ENCODE measurements at places on chromosomes 2 and 18.
A peak's percentile ranks its signal among the peaks of the same experiment; 100 is the strongest.

- peak; percentile 54 for DNase-seq
Measured at GRCh38 chr2:18399601-18400000, 160.9 kb downstream of the RDH14 start.

DNA sequence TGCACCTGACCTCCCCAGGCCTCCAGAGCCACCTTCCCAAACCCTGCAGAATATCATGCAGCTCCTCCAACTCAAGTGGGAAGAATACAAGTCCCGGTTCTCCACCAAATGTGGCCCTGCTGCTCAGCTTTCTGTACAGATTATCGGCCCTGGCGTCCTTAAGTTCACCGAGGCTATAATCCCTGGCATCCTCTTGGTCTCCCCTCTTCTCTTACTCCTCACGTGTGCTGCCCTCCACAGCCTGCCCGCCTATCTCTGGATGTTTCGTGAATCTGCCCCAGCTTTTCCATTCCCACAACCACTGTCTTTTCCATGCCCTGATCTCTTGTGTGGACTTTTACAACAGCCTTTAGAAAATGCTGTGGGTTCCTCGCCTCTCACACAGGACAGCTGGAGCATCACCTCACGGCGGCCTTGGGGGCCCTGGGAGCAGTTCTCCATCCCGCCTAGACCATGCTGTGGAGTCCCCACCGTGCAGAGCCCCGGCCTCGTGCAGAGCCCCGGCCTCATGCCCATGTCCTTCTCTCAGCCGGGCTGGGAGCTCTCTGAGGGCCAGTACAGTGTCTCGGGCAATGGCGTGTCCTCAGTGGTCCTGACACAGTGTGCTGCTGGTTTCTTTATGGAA lies 170.3 kb upstream of the PXDN start:
- no peak for DNase-seq

- no peak for DNase-seq
Measured at GRCh38 chr2:190250421-190250820, 69.2 kb downstream of the HIBCH start.

- DNase-seq: no peak
Measured at GRCh38 chr18:13376298-13376840, 157.8 kb downstream of the LDLRAD4 start.

GRCh38 chr18:48852794-48853193 lies 98.0 kb downstream of the SMAD7 start:
- DNase-seq: no peak

GRCh38 chr2:150020221-150020620 lies 432.6 kb upstream of the MMADHC start:
- peak; percentile 4 for DNase-seq

GRCh38 chr2:196601430-196602306 lies 37.8 kb upstream of the CCDC150 start:
- peak; percentile 83 for DNase-seq

DNA sequence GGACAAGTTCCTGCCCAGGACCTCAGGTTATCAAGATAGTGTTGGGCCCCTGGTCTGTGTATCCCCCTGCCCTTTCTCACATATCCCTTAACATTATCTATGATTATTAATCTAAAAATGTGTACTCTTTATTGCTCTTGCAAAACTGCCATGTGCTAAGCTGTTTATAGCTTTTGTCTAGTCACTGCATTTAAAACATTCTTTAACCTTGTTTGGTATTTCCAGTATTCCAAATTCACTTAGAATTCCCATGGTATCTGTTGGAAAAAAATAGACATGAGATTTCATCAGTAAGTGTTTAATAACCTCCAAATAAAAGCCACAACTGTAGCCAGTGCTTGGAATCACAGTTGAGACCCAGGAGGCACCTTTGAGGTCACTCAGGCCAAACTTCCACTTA lies 16.2 kb upstream of the GLS start:
- peak; percentile 85 for DNase-seq

DNA sequence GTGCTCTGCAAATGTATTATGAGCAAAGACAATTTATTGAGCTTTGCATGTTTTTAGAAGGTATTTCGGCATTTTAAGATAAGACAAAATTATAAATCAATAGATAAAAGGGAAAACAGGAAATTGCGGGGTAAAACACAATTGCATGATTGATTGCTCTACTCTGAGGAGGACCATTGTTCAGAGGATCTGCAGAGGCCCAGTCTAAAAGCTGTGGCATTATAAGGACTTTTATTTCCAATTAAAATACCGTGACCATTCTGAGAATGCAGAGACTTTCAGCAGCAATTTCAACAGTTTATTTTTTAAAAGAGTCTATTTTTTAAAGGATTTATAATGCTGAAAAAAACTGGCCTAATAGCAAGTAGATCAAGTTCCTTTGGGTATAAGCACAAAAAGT lies 62.0 kb downstream of the TPGS2 start:
- no peak for DNase-seq
